ENCODE measurements at places on chromosomes 11 and 22.

DNA sequence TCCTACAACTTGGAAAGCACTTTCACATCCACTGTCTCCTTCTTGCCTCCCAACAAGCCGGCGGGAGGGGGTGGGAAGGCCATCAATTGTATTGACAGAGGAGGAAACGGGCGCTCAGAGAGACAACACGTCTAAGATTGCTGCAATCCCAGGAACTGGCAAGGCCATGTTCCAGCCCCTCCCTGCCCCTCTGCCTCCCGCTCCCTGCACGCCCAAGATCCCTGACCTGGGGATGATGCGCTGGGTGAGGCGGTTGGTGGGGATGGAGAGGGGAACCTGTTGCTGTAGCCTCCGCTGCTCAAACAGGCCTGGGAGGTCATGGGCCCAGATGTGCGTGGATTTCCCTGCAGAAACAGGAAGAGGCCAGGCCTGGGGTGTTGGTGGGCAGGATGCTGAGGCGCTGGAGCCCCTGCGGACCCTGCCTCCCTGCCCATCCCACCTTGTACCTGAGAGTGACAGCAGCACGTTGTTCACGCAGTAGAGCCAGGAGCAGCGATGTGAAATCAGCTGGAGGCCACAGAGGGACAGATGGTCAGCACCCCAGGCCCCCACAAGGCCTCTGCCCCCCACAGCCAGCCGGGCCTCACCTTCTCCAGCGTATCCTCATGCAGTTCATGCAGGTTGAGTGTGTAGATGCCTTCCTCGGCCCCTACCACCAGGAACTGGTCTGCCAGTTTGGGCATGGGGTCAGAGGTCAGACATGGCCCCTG, 6.8 kb downstream of the MAP4K2 start:
- no peak for DNase-seq

DNA sequence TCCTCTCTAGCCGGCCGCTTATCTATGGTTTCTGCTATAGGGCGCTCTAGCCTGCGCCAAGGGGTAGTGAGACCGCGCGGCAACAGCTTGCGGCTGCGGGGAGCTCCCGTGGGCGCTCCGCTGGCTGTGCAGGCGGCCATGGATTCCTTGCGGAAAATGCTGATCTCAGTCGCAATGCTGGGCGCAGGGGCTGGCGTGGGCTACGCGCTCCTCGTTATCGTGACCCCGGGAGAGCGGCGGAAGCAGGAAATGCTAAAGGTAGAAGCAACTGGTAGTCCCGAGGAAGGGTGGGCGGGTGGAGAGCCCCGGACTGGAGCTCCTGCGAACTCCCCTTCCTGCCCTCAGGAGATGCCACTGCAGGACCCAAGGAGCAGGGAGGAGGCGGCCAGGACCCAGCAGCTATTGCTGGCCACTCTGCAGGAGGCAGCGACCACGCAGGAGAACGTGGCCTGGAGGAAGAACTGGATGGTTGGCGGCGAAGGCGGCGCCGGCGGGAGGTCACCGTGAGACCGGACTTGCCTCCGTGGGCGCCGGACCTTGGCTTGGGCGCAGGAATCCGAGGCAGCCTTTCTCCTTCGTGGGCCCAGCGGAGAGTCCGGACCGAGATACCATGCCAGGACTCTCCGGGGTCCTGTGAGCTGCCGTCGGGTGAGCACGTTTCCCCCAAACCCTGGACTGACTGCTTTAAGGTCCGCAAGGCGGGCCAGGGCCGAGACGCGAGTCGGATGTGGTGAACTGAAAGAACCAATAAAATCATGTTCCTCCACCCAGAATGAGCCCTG, at the start of the genes LBHD1 and UQCC3:
Gene LBHD1, minus strand, starts transcription at position 660 of the 782 bp plus-strand sequence. CDS start 2,236 bp downstream, outside the sequence.
Gene UQCC3, plus strand, starts transcription at position 66 of the 782 bp plus-strand sequence. Its CDS starts 73 bp downstream, at position 139.
- DNase-seq: peak; percentile 69

- no peak for DNase-seq
These were observed 28.9 kb downstream of the CREB3L1 start for GRCh38 chr11:46306296-46306853.

GRCh38 chr11:106077609-106078455, at the start of gene AASDHPPT:
AASDHPPT (plus strand) TSS chr11:106077662; CDS start chr11:106077711, 49 bp downstream.
- DNase-seq: no peak

GRCh38 chr11:76721755-76722677, 51.5 kb upstream of the LRRC32 start:
- peak; percentile 29 for DNase-seq

GRCh38 chr11:57438345-57439285, 11.7 kb upstream of the SLC43A3 start:
- no peak for DNase-seq

DNA sequence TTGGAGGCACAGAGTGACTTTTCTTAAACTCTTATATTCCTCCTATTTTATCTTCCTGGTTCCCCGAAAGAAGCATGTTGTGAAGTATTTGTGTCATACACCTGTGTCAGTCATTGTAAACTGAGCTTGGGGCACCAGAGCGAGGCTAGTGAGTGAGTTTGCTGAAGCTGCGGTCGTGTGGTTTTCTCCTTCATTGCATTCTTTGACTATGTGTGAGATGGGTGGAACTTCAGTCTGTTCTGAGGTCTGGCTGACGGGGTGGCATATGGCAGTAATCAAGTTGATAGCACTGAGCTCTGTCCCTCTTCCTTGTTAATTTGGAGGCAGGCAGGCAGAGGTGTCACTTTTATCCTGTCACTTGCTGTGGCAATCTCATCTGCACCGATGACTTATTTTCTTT, 4.2 kb downstream of the VPS26B start:
- DNase-seq: peak; percentile 35

DNA sequence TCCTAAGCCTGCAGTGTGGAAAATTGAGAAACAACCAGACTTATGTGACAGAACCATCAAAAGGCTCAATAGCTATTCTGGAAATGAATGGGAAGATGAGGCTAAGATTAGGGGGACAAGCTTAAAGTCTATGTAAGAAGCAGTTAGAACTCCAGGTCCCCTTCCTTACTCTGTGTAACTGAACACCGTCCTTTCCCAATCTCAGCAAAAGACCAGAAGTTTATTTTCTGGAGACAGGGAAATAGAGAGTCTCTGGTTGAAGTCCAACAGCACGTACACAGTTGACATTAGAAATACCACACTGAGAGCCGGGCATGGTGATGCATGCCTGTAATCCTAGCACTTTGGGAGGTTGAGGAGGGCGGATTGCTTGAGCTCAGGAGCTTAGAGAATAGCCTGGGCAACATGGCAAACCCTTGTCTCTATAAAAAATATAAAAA, 93.9 kb downstream of the CD44 start:
- no peak for DNase-seq
